ENCODE measurements at places on chromosomes 11 and 22.

DNA sequence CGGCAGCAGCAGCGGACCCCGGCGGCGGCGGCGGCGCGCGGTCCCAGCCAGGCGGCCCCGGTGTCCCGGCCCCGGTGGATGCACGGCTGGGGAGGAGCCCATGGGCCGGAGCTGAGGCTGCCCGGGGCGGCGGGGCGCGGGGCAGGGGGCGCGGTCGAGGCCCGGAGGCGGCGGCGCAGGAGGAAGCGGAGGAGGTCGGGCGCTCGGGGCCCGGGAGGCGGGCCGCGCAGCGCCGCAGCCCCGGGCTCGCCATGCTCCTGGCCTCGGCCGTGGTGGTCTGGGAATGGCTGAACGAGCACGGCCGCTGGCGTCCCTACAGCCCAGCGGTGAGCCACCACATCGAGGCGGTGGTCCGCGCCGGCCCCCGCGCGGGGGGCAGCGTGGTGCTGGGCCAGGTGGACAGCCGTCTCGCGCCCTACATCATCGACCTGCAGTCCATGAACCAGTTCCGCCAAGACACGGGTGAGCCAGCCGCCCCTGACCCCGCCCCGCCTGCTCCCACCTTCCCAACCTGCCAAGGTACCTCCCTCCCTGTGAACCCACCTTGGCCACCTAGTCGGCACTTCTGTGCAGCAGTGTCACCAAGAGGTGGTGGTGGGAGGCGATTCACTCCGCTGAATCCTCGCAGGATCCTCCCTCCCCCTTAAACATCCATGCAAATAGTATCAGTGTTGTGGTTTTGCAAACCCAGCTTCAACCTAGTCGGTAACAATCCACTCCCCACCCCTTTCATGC is 580 bp downstream of the DTX4 start:
- DNase-seq = peak; percentile 17

DNA sequence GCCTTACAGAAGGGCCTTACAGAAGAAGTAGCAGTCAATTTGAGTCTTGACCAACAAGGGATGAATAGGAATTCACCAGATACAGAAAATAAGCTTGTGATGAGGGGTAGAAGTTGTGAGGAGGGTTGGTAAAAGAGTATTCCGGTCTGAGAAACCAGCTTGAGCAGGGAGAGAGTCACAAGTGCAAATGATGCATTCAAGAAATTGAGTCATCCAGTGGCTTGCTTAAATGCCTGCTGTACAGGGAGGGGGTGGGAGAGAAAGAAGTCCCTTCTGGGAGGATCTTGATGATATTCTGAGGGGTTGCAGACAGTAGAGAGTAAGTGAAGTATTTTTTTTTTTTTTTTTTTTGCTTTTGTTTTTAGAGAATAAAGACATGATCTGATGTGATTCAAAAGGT is 9.2 kb downstream of the CCKBR start:
- no peak for DNase-seq

DNA sequence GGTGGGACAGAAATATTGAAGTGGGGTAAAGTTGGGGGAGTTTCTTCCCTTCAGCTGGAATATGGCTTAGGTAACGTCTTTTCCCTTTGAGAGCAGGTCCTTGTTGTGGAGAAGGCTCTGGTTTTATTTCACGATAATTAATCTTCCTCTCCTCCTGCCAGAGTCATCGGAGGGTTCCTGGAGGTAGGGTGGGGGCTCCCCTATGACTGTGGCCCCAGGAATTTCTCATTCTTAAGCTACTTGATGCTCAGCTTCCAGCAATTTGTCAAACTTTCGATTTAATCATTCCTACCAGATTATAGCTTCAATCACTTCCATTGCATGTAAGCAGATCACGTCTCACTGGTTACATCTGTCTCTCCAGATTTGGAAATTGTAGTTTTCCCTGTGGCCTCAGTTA is 242.8 kb upstream of the PLET1 start:
- DNase-seq = no peak

DNA sequence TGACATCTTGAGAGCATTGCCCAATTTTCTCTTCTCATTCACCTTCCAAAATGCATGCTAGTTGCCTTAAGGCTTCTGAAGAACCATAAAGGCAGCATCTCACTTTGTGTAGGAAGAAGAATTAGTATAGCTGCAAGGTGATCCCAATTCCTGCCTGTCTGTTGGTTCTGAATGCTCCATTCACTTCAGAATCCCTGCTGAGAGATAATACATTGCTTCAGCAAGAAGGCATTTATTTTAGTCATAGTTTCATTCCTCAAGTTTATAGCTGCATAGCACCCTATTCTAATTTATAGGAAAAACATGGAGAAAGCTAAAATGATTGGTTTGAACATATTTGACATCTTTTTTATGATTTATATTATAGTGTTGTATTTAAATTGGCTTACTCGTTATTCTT is 181.3 kb downstream of the METTL15 start:
- no peak for DNase-seq

DNA sequence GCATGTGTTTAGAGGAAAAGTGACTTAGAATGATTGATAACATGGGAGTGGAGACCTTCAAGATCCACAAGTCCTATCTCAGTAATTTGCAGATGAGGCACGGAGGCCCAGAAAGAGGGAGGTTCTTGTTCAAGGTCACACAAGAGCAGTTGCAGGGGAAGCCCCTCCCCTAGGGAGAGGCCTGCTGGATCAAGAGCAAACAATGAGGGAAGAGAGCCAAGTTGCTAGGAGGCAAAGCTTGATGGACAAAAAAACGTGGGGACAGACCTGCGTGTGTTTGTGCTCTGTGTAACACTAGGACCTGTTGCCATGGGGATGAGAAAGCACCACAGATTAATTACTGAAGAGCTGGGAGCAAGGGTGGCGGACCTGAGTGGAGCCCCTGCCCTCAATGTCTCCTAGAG is 6.4 kb upstream of the MFRP start:
- no peak for DNase-seq

DNA sequence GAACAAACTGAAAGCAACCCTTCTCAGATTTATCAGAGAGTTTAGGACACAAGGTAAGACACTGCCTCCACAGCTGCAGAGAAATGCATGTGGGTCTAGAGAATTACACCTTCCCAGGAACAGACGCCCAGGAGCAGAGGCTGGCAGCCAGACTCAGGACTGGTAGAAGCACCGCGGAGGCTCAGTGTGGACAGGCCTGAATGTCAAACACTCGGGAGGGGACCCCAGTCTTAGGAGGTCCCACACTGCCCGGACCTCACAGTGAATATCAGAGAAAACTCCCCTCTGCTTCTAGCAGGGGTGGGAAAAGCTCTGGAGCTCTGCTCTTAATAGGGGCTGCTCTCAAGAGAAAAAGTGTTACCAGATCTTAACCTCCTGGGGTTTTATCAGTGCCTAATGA is 952.7 kb downstream of the BRD1 start:
- DNase-seq = no peak
